Fibroblast of skin of scalp (primary cell): ENCODE measurements at places on chromosomes 4 and X.

DNA sequence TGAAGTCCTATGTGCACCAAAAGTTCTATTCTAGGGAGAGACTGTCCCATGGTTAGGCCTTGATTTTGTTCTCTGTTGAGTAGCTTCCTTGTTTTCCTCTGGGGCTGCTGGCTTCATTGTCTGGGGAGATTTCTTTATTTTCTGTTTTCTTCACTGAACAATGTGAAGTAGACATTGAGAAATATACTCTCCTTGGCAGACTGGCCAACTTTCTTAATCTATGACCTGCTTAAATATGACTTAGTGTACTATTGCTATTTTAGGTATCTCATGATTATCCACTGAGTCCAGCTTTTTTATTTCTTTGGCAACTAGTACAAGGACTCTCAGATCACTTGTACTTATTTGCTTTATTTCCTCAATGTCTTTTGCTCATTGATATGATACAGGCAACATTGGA lies 1594.6 kb downstream of the ARAP2 start:
- DNase-seq: no peak

DNA sequence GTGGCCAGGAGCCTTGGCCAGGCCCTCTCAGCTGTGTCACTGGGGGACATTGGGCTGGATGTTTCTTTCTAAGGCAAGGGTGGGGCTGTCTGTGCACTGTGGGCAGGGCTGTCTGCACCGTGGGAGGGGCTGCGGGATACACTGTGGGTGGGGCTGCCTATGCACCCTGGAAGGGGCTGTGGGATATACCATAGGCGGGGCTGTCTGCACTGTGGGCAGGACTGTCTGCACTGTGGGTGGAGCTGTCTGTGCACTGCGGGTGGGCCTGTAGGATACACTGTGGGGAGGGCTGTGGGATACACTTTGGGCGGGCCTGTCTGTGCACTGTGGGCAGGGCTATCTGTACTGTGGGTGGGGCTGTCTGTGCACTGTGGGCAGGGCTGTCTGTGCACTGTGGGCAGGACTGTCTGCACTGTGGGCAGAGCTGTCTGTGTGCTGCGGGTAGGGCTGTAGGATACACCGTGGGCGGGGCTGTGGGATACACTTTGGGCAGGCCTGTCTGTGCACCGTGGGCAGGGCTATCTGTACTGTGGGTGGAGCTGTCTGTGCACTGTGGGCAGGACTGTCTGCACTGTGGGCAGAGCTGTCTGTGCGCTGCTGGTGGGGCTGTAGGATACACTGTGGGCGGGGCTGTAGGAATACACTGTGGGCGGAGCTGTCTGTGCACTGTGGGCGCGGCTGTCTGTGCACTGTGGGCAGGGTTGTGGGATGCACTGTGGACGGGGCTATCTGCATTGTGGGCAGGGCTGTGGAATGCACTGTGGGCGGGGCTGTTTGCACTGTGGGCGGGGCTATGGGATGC lies 31.1 kb downstream of the ACOX3 start:
- peak; percentile 78 for DNase-seq

DNA sequence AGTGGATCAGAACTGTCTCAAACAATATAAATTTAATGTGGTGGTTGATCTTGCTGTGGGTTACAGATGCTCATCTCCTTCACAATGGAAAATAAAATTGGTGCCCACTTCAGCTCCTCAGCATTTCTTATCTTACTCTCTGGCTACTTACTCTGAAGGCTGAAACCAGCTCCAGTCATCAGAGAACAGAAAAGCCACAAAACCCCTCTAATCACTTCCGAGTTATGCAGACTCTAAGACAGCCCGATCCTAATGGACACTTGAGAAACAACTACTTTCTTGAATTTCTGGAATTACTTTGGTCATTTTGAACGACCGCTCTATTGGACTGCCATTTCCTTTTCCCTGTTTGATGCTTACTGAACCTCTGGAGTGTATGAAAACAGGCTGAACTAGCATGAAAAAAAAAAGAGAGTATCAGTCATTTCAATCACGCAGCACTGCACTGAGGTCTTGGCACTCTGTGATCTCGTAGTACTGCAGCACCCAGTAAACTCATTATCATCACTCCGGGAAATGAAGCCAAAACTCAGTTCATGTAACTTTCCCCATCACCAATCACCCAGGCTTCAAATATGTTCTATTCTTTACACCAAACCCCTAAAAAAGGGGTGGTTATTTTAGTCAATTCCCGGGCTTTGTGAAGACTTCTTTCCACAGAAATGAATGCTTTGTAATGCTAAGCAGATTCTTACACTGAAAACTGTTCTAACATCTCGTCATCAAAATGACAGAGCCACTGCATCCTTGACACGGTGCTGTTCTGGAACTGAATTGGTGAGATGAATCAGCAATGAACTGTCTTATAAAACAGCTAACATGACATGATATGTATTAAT lies 54.5 kb downstream of the TSPAN5 start:
- DNase-seq: peak; percentile 70

GRCh38 chr4:21083413-21083812 lies 383.2 kb downstream of the PACRGL start:
- no peak for DNase-seq

GRCh38 chrX:41779030-41779564 lies 55.1 kb downstream of the GPR82 start:
- DNase-seq: peak; percentile 60

DNA sequence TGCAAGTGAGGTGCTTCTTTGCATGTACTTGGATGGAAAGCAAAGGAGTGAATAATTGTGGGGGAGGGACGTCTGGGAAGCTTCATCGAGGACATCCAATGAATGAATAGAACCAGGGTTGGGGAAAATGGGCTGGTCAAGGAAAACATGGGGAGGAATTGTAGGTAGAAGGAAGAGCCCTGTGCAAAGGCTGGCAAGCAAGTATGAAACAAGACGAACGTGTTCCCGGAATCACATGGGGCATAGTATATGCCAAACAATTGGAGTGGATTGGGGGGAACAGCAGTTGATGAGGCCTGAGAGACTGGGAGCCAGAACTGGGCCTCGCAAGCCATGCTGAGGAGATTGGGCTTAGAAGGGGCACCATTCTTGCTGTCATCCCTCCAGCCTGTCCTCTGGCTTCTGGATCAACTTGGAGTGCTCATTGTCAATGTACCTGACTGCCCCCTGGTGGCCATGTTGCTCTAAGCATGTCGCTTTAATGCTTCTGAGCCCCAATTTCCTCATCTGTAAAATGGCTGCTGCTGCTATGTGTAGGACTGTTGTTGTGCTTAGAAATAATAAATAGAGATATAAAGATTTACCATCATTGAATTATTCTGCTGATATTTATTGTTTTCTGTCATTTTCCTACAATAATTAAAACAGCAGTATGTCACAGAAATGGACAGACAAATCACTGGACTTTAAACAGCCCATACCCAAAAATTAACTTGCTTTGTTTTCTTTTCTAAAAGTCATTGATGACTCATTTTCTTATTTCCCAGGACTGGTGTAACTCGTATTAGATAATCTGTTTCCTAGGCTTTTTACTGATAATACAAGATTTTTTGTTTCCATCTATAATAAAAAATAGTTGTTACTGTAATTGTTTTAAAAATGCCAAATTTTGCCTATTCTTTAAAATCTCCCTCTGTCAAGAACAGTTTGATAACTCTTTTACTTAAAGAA lies 66.4 kb downstream of the JADE3 start:
- peak; percentile 77 for DNase-seq

DNA sequence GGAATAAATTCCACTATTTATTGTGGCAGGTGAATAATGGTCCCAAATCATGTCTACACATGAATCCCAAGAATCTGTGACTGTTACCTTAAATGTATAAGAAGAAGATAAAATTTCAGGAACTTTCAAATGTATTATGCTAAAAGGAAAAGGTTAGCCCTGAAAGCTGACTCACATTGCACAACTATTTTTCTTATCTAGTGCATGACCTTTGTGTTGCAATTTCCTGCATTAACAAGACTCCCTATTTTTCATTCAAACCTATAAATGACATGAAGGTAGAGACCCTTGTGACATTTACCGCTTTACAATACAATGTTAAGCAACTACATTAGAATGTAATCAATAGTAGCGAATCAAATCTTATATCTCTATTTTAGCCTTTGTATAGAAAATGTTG lies 36.7 kb downstream of the UBQLN2 start:
- no peak for DNase-seq

DNA sequence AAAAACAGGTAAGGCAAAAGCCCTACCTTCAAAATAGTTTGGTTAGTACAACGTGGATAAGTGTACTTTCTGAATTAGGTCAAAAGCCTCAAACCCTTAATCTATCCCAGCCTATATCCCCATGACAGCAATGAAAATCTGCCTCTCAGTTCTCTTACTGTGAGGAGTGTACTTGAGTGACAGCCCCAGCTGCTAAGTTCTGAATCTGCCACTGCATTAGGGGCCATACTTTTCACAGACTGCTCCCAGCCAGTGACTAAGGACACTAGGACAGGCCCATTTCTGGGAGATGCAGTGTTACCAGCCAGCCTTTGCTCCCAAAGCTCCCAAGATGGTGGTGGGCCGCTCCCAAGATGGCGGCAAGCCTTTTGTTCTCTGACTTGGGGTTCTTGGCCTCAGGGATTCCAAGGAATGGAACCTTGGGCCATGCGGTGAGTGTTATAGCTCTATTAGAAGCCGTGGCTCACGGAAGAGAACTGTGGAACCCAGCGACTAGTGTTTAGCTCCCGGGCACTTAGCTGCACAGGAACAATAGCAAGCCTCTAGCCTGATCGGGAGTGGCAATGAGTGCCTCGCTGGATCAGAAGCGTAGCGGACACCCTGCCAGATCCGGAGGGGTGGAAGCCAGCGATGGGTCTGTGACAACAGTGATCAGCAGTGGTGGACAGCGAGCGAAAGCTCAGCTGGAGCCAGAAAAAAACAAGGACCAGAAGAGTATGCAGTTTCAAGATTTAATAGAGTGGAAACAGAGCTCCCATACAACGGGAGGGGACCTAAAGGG lies 175.6 kb upstream of the NRK start:
- no peak for DNase-seq

DNA sequence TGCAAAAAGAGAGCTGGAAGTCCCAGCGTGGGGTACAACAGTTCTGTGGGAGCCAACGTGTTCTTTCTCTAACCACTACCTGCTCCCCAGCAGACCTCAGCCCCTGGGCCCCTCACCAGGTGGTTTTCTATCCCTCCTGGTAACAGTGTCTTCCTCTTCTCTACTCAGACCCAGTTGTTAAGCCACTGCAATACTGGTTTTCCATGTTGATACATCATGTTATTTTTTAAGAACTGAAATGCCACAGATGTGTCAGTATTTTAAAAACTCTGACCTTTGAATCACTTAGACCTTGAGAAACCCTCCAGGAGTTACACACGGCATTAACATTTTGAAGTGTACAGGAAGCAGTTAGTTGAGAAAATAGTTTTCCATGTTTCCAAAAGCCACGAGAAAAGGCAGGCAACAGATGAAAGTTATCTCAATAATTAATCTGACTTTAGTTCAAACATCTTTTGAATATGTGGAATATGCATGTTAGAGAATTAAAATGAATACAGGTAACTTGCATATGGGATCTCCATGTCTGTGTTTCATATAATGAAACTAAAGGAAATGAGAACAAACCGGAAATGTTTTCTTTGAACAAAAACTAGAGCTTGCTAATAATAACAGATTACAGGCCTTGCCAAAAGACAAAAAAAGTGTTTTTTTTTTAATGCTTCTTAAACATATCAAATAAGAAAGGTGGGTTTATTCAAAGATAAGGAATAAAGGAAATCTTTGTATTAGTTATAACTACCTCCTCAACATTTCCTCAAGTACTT lies 108.8 kb downstream of the ZNF827 start:
- DNase-seq: no peak

DNA sequence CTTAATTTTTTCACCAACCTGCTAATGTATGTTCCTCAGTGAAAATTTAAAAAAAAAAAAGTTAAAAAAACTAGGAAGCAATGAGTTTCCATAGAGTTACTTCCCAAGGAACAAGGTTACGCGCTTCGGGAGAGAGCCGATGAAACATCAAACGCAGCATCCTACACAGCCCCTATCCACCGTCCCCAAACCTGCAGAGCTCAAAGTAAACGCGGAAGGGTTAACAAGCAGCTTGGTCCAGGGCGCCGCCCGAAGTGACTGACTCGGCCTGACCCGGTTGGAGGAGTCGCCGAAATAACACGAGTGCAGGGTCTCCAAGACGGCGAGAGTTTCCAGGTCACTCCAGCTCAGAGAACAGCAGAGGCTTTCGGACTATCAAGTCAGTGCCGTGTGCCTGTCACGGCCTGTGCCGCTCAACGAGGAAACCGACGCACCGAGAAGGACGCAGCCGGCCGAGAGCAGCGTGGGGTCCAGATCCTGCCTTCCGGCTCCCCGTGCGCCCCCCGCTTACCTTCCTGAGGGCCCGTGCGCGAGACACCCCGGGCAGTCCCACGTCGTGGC lies 512 bp downstream of the NOP14 start:
- DNase-seq: peak; percentile 38

DNA sequence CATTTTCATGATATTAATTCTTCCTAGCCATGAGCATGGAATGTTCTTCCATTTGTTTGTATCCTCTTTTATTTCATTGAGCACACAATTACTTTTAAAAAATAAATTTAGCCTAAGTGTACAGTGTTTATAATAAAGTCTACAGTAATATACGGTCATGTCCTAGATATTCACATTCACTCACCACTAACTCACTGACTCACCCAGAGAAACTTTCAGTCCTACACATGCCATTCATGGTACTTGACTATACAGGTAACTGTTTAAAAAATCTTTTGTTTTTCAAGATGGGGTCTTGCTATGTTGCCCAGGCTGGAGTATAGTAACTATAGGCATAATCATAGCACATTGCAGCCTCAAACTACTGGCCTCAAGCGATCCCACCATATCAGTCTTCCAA lies 348.1 kb downstream of the RAPGEF2 start:
- DNase-seq: no peak

- no peak for DNase-seq
These were observed 2.0 kb downstream of the ARX start for GRCh38 chrX:25013632-25014365.

DNA sequence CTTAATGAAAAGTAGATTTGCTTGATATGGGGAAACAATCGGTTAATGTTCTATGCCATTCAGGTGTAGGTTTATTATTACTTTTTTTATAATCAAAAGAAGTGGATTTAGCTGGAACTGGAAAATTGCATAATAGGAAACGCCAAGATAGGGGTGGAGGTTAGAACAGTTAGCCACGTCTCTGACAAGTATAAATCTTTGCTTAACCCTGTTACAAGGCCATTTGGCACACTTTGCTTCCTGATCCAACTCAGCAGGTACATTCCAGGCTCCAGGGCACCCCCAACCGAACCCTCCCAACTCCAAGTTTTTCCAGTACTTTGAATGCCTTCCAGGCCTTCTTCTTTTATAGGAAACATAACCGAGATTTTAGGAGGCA lies 50.6 kb upstream of the ACSL4 start:
- DNase-seq: no peak

DNA sequence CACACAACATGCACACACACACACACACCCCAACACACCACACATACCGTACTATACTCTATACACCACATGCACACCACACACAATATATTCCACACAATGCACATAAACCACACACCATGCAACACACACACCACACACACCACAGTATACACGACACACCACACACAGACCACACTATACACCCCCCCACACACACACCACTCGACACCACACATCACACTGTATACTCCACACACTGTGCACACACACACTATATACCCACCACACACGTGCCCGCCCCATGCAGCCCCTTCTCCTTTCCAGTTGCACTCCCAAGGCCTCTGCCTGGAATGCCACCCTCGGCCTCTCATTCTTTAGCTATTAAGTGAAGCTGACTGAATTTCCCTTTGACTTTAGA lies 148.2 kb upstream of the NOCT start:
- DNase-seq: no peak

GRCh38 chr4:184891816-184892397 lies 66.1 kb upstream of the ACSL1 start:
- no peak for DNase-seq

GRCh38 chr4:56475917-56476316 lies 8.5 kb downstream of the SRP72 start:
- DNase-seq: no peak
